ENCODE measurements at places on chromosomes 11 and 22.

DNA sequence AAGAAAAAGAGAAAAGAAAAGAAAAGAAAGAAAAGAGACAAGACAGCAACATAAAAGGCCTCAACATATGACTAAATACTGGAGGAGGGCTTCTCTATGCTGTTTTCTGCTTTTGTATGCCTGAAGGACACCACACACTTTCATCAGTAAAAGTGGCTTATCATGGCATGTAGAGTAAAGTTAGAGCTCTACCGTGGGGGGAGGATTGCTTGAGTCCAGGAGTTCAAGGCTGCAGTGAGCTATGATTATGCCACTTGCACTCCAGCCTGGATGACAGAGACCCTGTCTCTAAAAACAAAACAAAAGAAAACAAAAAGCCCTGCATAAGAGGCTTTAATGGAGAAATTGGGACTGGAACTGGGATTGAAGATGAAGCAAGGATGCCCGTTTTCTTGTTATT, 5.7 kb downstream of the PTS start:
- no peak for DNase-seq

GRCh38 chr11:121485216-121485615, 32.4 kb upstream of the SORL1-AS1 start:
- no peak for DNase-seq

- no peak for DNase-seq
These were observed 29.9 kb downstream of the MS4A2 start for GRCh38 chr11:60118338-60118737.

- no peak for DNase-seq
These were observed 29.9 kb downstream of the CWF19L2 start for GRCh38 chr11:107427569-107428180.

GRCh38 chr11:1839924-1840779, 1.4 kb downstream of the TNNI2 start:
- DNase-seq, result no peak

DNA sequence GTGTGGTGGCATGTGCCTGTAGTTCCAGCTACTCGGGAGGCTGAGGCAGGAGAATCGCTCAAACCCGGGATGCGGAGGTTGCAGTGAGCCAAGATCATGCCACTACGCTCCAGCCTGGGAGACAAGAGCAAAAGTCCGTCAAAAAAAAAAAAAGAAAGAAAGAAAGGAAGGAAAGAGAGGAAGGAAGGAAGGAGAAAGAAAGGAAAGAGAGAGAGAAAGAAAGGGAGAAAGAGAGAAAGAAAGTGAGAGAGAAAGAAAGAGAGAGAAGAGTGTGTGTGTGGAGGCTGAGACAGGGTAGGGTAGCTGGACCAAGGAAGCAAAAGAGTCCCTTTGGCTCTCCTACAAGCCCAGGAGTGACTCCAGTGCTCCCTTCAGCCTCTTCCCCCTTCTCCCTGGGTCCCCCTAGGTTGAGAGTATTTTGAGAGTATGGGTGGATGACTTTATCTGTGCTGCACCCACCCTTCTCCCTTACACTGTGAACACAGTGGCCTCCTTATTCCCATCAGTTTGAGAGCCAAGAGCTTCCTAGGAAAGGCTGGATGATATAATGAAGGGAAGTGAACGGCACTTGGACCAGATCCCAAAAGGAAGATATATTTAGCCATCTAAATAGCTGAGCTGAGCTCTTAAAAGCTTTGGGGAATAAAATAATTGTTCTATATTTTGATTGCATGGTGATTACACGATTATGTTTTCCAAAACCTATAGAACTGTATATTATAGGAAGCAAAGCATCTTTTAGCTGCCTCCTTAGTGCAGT, 9.5 kb upstream of the DENND5A start:
- DNase-seq, result no peak

GRCh38 chr11:64556721-64557250, 34.2 kb upstream of the SLC22A12 start:
- no peak for DNase-seq

- no peak for DNase-seq
These were observed 654.2 kb downstream of the NELL1 start for GRCh38 chr11:21323617-21324016.

DNA sequence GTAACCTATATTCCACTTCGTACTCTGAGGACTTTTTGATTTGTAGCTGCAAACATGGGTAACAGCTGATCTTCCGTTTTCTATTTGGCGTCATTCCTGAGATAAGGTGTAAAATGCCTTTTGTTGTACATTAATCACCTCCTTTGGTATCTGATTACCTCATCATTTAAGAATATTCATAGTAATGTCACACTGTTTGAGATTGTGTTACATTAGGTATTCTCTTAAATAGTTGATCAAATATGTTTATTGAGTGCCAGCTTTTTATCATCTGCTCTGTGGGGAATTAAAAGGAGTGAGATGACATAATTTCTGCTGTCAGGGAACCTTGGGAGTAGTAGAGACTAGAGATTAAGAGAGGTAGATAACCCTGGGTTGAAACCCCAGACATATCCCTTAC, 5.9 kb downstream of the NCAM1 start:
- DNase-seq, result no peak

DNA sequence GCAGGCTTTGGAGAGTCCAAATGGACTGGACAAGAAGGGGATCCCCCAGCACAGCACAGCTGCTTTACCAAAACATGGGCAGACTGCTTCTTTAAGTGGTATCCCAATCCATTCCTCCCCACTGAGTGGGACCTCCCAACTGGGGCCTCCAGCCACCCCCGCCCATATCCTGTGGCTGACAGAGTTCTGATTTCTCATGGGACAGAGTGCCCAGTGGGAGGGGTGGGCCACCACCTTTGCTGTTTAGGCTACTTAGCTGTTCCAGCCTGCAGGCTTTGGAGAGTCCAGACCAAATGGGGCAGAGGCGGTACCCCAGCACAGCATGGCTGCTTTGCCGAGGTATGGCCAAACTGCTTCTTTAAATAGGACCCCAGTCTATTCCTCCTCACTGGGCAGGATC, 26.9 kb upstream of the DEUP1 start:
- no peak for DNase-seq
